ENCODE measurements at places on chromosomes 3 and 15. TPM values are rescaled to one million over a fixed set of nuclear protein-coding genes. Genes with fewer than 3 reads are reported as not detected.
A peak's percentile ranks its signal among the peaks of the same experiment; 100 is the strongest.

Gene LDHAL6B
- total RNA-seq, result not detected

Gene GPR87
- total RNA-seq, result not detected

Gene CNBP
- total RNA-seq, result 413 TPM

Gene PDIA5
- 68.2 TPM for total RNA-seq

Gene ALDH1A3
- 34.5 TPM for total RNA-seq

Gene KBTBD12
- total RNA-seq, result 0.14 TPM

Gene THRB
- total RNA-seq, result 17.9 TPM

- no peaks in the 10 kb centered on the region for H3K4me1 ChIP-seq
- no peak overlapping the region for H3K4me3 ChIP-seq
- H3K27ac ChIP-seq, result no peak overlapping the region
- no peaks in the 10 kb centered on the region for H3K27me3 ChIP-seq
- no peaks in the 10 kb centered on the region for H3K36me3 ChIP-seq
Observed at GRCh38 chr3:153144071-153144470, 18.0 kb upstream of the RAP2B start.

- H3K4me1 ChIP-seq, result no peaks in the 10 kb centered on the region
- no peak for DNase-seq
- H3K36me3 ChIP-seq, result no peaks in the 10 kb centered on the region
- no peak overlapping the region for H3K27ac ChIP-seq
- H3K27me3 ChIP-seq, result no peaks in the 10 kb centered on the region
Observed at GRCh38 chr3:121064121-121064520, 156.1 kb downstream of the STXBP5L start.

- H3K4me3 ChIP-seq, result no peak overlapping the region
- no peak overlapping the region for H3K27ac ChIP-seq
- no peak for DNase-seq
- no peaks in the 10 kb centered on the region for H3K4me1 ChIP-seq
- H3K36me3 ChIP-seq, result no peaks in the 10 kb centered on the region
Observed at GRCh38 chr15:33100314-33100713, 94.2 kb downstream of the FMN1 start.

DNA sequence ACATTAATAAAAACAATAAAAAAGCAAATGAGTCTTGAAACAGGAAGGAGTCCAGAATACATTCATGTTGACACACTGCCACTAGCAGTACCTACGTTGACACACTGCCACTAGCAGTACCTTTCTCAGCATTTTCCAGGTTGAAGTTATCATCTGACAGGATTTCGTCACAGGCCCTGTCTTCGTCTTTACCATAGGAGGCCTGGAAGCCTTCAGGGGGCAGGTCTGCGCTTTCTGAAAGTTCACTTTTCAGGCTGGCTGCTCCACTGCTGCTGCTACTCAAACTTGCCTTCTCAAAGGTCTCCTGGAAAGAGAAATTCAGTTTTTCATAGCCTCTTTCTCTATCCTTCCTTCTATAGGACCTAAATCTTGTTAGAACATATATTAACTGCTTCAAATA is 194.7 kb downstream of the NEK10 start:
- H3K27ac ChIP-seq, result no peak overlapping the region
- no peaks in the 10 kb centered on the region for H3K36me3 ChIP-seq
- no peak for DNase-seq
- no peak overlapping the region for H3K4me3 ChIP-seq
- H3K27me3 ChIP-seq, result no peaks in the 10 kb centered on the region

- H3K4me1 ChIP-seq, result no peaks in the 10 kb centered on the region
- no peak for DNase-seq
- no peak overlapping the region for H3K27ac ChIP-seq
- H3K27me3 ChIP-seq, result no peaks in the 10 kb centered on the region
- H3K4me3 ChIP-seq, result no peak overlapping the region
Observed at GRCh38 chr15:91491101-91491950, 362.2 kb upstream of the SLCO3A1 start.

DNA sequence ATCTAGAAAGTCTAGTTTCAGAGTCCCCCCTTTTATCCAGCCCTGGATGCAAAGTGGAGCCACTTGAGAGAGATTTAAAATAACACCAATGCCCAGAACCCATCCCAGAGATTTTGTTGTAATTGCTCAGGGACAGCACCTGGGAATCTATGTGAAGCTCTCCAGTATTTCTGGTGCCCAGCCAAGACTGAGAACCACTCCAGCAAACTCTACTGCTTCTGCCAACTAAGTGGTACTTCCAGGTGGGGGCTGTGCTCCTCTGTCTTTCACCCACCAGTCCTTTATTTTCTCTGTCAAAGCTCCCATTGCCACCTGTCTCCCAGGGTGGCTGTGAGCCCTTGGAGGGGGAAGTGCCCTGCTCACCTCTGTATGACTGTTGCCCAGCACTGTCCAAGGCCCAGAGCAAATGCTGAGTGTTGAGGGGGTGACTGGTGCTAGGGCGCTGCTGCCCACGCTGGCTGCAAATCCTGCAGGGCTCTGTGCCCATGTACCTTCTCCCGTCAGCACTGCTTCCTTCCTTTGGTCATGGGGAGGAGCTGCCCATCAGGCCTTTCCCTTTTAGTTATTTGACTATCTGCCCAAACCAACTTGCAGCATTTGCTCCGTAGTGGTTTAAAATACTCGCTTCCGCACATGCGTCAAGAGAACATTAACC is 9.4 kb downstream of the CLSTN2 start:
- H3K27ac ChIP-seq, result no peak overlapping the region
- no peak overlapping the region for H3K4me3 ChIP-seq
- no peaks in the 10 kb centered on the region for H3K27me3 ChIP-seq
- no peaks in the 10 kb centered on the region for H3K4me1 ChIP-seq
- no peaks in the 10 kb centered on the region for H3K36me3 ChIP-seq

DNA sequence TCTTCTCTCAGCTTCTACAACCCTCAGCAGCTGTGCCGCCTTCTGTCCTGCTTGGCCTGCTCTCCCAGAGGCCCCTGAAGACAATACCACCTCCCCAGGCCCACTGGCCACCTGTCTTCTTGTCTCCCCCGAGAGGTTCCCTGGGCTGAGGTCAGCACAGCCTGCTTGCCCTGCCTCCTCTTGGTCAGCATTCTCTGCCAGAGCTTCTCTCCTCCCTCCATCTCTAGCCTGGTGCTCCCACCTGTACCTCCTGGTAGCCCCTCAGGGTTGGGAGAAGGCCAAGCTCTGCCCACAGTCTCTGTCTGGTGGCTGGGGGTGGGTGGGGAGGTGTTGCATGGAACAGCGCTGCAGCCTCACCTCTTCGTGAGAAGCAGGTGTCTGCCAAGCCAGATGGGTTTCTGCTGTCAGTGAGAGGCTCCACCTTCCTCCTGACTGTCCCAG is 5.6 kb upstream of the ISLR start:
- DNase-seq, result no peak
- no peak overlapping the region for H3K27ac ChIP-seq
- H3K36me3 ChIP-seq, result no peaks in the 10 kb centered on the region
- H3K4me3 ChIP-seq, result no peak overlapping the region
- H3K27me3 ChIP-seq, result no peaks in the 10 kb centered on the region

- H3K4me3 ChIP-seq, result no peak overlapping the region
- H3K27me3 ChIP-seq, result no peaks in the 10 kb centered on the region
- peak; percentile 34 for DNase-seq
- H3K27ac ChIP-seq, result no peak overlapping the region
Observed at GRCh38 chr3:195250473-195251251, 20.3 kb downstream of the XXYLT1 start.

GRCh38 chr3:160921020-160921635 is 165.1 kb downstream of the PPM1L start:
- no peaks in the 10 kb centered on the region for H3K36me3 ChIP-seq
- peak; percentile 46 for DNase-seq
- H3K27me3 ChIP-seq, result no peaks in the 10 kb centered on the region
- H3K4me1 ChIP-seq, result no peaks in the 10 kb centered on the region
- no peak overlapping the region for H3K4me3 ChIP-seq

GRCh38 chr15:59048897-59049296 is 56.0 kb upstream of the CCNB2 start:
- no peak overlapping the region for H3K4me3 ChIP-seq
- no peaks in the 10 kb centered on the region for H3K4me1 ChIP-seq
- no peak for DNase-seq
- no peak overlapping the region for H3K27ac ChIP-seq

All from adrenal gland (tissue), 19 donors.